ENCODE measurements at places on chromosomes 12 and 14.

- DNase-seq, result no peak
Measured at GRCh38 chr14:104929268-104930230, 4.9 kb downstream of the PLD4 start.

- peak; percentile 27 for DNase-seq
Measured at GRCh38 chr14:35687335-35687939, 121.7 kb downstream of the RALGAPA1 start.

DNA sequence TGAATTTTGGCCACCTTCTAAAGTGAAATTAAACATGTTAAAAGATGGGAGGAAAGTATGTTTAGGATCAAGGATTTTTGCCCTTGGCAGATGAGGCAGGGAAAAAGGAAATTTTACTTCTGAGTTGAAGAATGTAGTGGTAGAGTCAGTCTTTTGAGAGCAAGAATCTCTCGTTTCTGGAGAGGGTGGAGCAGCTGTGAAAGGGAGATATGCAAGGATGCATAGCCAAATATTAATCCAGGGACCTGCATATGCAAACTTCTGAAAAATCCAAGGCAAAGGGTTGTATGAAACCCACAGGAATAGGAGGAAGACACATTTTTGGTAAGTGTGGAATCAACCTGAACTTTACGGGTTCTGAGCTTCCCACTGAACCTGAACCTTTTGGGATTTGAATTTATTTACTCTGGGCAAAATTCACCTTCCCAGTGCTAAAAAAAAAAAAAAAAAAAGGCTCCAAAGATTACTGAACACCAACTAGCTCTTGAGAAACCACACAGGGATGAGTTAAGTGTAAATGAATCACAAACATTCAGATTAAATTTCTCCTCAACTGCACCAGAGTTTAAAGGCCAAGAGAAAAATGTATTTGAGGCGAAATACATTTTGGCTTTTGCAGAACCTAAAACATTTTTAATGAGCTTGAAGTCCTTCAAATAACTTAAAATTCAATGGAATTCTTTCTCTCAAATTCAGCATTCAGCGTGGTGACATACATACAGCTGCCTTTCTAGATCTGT, 187.1 kb upstream of the CDKN3 start:
- no peak for DNase-seq

GRCh38 chr12:108352591-108352990, 13.5 kb upstream of the CMKLR1 start:
- DNase-seq, result no peak

DNA sequence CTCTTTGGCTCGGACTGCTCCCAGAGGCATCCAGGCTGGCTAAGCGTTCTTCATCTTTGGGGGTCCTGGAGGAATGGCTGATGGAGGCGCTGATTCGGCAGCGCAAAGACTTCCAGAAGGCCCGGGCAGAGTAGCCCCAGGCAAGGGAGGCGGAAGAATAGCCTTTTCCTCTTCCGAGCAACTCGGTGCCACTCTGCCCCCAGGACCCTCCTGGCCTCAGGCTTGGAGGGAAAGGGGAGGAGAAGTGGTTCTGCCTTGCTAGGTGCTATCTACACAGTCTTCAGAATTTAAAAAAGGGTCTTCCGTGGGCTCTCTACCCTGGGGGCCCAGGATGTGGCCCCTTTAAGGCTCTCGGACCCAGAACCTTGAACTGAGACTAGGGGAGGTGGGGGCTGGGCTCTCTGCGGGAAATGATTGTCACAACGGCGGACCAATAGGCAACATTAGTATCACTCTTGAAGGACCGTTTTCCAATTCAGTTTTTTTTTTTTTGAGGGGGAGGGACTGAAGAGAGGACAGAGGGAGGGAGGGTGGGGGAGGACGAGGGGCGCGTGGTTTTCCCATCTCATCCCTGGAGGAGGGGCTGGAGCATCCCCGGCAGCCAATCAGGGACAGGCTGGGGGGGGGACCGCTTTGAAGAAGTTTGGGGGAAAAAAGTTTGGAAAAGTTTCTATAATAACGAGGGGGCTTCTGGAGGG, at the start of gene NFATC4:
TSS of gene NFATC4 (plus strand) at position 671 of the 698 bp plus-strand sequence. CDS start 157 bp downstream, outside the sequence.
- DNase-seq, result peak; percentile 96

GRCh38 chr14:75934998-75935628, 46.7 kb downstream of the TGFB3 start:
- peak; percentile 63 for DNase-seq

DNA sequence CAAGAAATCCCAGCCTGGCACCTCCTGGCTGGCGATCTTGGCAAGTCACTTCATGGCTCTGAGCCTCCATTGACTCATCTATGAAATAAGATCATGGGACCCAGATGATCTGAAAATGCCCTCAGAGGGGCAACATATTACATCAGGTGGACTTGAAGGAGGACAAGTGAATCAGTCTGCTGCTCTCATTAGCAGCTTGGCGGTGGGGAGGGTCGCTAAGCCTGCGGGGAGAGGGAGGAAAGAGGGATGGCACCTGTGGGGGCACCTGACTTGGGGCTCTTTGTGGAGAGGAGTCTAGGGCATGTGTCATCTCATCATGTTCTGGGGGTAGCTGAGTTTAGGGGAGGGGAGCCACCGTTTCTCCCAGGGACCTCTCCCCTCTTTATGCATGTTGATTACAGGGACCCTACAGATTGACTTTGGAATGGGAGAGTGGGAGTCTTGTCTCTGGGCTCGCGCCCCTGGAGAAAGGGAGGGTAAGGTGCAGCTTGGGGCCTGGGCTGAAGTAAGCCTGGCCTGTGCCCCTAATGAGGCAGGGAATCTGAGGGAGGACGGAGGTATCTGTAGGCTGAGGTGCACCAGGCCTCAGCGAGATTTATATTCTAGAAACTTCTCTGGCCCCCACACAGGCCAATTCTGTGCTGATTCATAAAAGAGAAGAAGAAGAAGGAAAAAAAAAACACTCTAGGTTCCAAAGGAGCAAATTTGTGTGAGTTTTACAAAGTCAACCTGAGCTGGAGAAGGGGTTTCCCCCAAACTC, 29.3 kb upstream of the BATF start:
- DNase-seq, result no peak

- no peak for DNase-seq
Measured at GRCh38 chr14:42624980-42625761, 1018.5 kb downstream of the LRFN5 start.

Data from retina (tissue), 1 donor.